Stimulated activated CD8-positive, alpha-beta memory T cell treated with anti-CD3 and anti-CD28 coated beads, Interleukin-7, amount 100 ng/mL, for 1 hour (primary cell): ENCODE measurements at places on chromosomes 1 and 21.

- no peak for DNase-seq
These were observed 84.8 kb downstream of the KCNJ15 start for GRCh38 chr21:38341546-38342012.

DNA sequence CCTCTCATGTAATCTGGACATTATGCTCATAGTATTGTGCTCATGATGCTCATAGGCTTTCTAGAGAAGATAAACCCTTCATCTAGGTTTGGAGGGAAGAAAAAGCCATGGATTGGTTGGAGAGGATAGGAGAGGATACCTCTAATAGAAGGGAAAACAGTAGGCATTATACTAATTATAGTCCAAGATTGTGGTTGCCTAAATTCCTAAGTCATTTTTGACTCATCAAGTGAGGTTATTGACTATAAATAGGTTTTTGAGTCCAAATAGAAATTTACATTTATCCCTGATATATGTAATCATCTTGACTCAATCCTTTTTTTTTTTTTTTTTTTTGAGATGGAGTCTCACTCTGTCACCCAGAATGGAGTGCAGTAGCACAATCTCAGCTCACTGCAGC is 5.0 kb downstream of the SYT11 start:
- DNase-seq = no peak

GRCh38 chr1:218474128-218474527 is 129.0 kb downstream of the TGFB2 start:
- no peak for DNase-seq

GRCh38 chr1:54381524-54381923 is 24.7 kb downstream of the SSBP3 start:
- no peak for DNase-seq

DNA sequence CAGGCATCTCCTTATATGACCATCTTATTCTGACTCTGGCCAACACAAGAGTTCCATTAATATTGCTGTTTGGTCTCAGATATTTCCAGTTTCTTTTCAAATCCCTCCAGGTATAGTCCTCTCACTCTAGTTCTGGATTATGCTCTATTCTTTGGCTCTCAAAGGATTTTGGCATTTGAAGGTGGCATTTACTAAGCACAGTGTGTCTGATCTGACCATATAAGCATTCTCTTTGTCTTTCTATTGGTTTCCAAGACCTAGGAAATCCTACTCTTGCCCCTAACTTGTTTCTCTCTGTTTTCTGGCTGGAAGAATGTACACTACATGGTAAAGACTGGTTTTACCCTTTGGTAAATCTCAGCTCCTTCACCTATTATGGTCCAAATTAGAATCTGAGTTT is 12.7 kb upstream of the ACADM start:
- no peak for DNase-seq

DNA sequence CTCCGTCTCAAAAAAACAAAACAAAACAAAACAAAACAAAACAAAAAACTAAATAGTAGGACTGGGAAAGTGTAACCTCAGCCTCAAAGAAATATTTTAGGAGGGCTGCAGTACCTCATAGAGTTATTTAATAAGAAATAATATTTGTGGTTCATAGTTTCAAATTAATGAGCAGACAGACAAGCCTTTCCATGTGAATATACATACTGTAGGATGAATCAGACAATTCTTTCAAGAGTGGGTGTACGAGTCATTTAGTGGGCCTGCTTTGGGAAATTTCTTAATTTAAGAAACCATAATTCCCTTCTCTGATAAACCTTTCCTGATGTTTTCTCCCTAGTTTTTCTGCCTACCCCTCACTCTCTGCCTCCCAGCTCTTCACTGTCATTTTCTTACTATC is 52.5 kb downstream of the CDC14A start:
- no peak for DNase-seq

- DNase-seq = no peak
These were observed 48.1 kb downstream of the ELAPOR1 start for GRCh38 chr1:109161858-109162606.

DNA sequence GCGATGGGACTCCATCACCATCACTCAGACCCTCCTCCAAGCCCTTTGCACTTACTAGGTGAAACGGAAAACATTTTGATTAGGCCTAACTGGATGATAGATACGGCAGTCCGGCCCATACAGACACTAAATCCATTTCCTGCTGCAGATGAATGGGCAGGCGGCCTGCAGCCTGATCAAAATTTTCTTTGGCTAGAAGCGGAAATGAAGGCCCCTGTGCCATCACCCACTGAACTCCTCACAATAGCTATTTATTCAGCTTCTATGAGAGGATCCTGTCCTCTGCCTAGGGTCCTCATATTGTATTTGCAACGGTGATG is 200.5 kb downstream of the OMA1 start:
- no peak for DNase-seq

- no peak for DNase-seq
These were observed 3.5 kb downstream of the SAMSN1 start for GRCh38 chr21:14542638-14543037.

DNA sequence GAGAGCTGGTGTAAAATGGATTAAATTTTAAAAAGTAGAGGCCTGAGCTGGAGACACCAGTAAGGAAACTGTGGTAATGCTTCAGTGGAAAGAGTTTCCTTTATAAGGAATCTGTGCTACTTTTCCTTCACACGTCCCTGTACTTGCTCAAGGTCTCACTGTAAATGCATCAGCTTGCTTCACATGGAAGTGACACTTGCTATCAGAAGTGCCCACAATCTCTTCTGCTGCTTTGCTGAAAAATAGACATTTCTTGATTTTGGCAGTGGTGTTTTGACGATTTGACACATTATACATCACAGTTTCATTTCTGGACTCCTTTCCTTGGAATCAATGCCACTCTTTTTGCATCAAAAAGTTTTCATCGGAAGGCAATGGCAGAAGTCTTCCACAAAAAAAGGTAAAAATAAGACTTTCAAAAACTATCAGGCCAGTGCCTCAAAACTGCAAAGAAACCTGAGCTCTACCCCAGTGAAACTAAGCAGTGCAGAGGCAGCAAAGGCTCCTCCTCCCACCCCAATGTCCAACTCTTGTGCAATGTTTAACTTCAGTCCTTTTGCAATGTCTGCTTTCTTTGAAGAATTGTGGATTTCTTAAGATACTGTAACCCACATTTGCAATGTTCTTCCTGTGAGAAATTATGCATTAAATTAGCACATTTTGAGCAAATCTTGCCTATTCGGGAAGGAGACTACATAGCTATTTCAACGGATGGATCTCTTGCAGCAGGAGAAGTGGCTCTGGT is 18.4 kb upstream of the TSPAN2 start:
- DNase-seq = no peak

- DNase-seq = no peak
These were observed 1656.0 kb downstream of the MRPL39 start for GRCh38 chr21:23951251-23951650.

GRCh38 chr1:18948048-18948912 is 8.2 kb downstream of the IFFO2 start:
- no peak for DNase-seq

- DNase-seq = no peak
These were observed 11.7 kb upstream of the OR14I1 start for GRCh38 chr1:248714248-248714647.

GRCh38 chr1:65457868-65458267 is 37.4 kb downstream of the LEPR start:
- DNase-seq = no peak

DNA sequence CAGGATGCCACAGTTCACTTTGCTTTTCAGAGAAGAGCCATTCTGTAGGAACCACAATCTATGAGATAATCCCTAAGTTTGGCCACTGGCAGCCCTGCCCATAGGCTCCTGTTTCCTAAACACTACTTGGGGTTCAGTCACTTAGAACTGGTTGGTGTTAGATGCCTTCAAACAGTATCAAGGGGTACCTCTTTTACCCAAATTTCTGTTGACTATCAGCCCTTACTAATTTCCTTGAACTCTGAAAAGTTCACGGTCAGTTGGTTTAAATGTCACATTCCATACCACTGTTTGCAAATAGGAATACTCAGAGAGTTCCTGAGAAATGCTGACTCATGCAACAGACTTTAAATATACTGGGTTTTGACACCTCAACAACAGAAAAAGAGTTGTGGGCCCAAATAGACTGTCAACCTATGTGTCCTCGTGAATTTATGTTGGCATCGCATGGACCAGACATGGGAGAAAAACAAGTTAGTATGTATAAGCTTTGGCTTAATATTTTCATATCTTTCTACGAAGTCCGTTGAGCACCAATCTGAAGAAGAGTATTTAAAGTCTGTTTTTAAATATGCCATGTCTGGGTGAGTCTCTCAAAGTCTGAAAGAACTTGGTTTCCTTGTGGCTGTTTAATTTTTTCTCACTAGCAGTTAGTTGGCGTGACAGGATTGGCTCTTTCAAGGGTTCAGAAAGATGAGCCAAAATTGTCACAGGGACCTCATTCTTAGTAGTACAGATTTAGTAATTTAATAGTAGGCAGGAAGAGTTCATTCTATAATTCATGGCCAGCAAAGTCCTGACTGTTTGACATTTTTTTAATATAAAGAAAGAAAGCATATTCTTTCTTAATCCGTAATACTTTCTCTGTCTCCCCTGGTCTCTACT is 56.5 kb upstream of the ZNF326 start:
- DNase-seq = no peak

DNA sequence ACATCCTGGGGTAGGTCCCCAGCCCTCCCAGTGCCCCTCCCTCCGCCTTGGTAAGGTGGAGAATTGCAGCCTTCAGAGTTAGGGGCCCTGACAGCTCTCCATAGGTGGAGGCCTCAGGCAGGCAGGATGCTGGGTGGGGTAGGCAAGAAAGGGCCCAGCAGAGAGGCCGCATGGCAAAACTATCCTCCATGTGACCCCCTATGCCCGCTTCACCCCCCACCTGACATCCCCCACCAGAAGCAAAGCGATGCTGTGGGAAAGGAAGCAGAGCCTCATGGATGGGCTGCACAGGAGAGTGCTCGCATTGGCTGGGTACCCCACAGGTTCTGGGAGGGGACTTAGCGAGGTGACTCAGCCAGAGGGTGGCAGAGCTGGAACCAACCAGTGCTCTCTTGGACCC is 1.6 kb downstream of the S100A9 start:
- no peak for DNase-seq

DNA sequence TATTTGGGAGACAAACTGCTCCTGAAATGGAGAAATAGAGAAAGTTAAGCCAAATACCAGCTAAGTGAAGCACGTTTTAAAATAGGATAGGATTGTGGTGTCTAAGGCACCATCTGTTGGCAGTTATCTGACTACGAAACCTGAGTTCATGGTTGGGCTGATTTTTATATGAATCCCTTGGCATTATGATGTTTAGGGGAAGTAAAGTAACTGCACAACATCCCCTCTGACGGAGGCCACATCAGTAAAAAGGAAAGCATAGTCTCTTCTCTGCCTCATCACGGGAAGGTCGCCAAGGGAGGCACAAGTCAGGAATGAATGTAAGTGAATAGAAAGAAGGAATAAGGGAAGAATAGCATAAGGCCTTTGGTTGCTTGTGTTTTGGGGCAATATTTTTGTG is 128.0 kb downstream of the PRRX1 start:
- DNase-seq = no peak

DNA sequence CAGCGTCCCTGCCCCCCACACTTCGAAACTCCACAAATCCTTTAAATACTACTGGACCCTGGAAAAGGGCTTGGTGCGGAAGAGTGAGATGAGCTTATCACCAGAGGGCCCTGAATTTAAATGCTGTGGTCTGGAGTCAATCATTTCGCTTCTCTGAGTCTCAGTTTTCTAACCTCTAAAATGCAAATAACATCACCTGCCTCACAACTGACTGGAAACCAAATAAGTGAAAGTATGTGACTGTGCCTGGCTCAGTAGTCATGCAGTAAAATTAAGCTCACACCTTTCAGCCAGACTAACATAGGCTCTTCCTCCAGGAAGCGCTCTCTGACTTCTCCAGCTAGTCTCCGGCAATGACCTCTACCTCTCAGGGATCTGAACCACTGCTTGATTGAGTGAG is 4.2 kb downstream of the GJA4 start:
- no peak for DNase-seq

DNA sequence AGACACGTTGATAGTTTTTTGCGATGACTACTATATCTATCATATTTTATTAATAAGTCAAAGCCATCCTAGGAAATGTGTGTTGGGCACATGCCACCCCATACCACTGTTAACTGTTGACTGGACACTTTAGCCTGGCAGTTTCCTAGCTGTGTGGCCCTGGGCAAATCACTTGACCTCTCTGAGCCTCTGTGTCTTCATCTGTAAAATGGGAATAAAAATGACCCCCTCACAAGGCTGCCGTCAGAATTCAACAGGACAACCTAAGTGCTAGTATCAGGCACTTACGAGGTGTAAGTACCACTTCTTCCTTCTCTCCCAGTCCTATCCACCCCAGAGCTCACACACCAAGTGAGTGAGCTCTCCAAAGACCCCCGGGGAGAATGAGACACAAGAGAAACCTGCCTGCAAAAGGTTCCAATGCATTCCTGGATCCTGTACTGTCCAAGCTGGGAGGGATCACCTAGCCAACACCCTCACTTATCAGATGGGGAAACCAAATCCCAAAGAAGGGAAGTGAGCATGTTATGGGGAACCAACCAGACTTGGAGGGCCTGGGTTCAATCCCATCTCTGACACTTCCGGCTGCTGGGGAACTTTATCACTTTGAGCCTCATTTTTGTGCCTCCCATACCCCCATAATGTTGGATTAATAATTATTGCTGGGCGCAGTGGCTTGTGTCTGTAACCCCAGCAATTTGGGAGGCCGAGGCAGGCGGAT is 24.9 kb downstream of the HSPG2 start:
- no peak for DNase-seq

DNA sequence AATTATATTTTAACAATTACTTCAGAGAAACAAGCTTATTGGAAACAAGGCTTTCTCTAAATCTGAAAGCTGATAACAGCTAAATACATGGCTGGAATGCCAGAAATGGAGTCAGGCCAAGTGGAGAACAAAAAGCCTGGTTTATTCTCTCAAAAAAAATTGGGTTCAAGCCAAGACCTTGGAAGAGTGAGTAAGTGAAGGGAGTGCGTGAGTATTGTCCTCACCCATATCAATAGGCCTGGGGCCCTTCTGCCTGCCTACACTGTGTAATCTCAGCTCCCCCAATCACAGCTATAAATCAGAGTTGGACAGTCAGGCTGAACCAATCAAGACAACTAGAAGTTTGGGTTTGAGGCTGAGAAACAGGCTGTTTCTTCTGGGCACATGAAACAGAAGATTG is 7.4 kb downstream of the KYAT3 start:
- DNase-seq = no peak

DNA sequence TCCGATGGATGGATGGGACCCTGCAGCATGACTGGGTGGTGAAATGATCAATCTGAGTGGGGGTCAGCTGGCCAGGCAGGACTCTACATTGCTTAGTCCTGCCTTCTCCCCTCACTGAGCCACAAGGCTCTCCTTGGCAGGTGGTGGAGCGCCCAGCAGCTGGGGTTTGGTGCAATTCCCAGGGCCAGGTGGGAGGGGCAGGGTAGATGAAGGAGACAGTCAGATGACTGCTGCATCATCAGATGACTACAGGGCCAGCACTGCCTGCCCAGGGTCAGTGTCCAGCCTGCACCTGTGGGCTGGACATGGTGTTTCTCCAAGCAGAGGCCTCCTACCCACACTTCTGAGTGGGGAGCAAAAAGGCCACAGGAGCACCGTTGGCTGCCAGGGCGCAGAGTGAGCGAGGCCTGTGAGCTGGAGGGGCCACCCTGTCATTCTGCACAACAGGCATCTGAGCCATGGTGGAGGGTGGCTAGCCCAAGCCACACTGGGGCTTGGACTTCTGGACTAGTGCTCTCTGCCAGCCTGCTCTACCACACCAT is 103.9 kb upstream of the EDN2 start:
- no peak for DNase-seq
